PC-3 (cell line): ENCODE measurements at places on chromosomes 1 and 21. TPM values are rescaled to one million over a fixed set of nuclear protein-coding genes. Genes with fewer than 3 reads are reported as not detected.

DNA sequence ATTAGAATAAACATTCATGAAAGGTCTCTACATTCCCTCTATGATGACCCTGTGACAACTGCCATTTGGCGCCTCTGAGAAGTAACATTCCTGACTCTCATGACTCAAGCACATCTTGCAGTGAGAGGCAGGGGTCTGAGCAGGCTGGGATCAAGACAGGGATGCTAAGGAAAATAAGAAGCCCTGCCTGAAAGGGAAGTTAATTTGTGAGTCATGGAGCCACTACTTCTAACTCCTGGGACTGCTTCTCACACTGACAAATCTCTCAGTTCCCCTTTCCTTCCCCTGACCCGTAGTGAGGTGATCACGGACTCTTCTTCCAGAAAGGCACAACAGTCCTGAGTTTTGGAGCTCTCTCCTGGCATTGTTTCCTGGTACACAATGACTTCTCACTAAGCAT is 231.9 kb downstream of the TNR start:
- DNase-seq = no peak
- H3K36me3 ChIP-seq = no peaks in the 10 kb centered on the region
- no peaks in the 10 kb centered on the region for H3K4me1 ChIP-seq
- no peaks in the 10 kb centered on the region for H3K27me3 ChIP-seq
- no peak overlapping the region for H3K27ac ChIP-seq

NADK gene
- 130 and 165 TPM in 2 replicates for total RNA-seq

DNA sequence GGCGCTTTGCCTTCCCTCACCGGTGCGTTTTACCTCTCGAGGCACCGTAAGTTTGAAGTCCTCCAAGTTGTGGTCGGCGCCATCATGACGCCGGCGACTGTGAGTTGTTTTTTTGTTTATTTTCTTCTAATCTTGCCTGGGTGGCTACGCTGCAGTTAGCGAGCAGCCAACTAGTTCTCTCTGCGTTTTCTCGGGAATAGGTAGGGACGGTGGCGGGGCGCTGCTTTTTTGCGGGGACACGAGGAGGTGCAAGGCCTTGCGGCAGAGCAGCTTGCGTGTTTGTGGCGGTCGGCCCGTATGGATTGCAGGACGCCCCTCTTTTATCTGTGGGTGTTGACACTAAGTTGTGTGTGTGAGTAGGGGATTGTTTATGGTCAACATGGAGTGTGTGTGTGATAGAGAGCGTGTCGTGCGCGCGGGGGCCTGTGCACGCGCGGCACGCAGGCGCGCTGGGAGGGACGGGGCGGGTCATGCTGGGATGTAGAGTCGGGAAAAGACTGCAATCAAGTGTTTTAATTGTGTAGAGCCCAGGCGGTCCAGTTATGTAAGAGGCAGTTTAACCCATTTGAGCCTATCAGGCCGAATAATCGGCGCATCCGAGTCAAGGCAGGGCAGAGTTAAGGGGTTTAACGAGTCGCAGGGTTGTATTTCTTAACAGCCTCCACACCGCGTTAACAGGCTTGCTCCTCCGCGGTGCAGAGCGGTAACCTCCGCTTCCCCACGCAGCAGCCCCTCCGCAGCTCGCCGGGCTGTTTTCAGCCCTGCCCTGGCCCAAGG is 1.2 kb upstream of the NEGR1 start:
- no peaks in the 10 kb centered on the region for H3K36me3 ChIP-seq
- H3K27ac ChIP-seq = peak overlapping the region; percentile 83
- no peaks in the 10 kb centered on the region for H3K27me3 ChIP-seq

CYP4A22 gene
- not detected in 2 replicates for total RNA-seq
